Right forelimb (tissue), 1 donor: ENCODE measurements at places on chromosomes 5 and 9.

DNA sequence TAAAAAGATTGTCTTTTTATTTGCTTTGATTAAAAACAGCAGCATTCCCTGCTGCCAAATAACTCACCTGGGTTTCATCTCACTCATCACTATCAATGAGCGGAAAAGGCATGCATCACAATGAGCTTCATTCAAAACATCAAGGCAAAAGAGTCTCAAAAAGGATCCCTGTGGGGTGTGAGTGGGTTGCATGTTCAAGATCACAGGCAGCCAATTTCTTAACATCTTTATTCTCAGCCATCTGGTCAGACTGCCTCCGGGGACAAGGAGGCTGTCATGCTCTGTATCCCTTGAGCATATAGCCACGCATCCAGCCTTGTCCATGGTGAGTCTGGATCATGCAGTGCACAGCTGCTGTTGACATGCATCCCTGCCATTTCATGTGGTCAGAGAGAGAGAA, 117.1 kb downstream of the ICE1 start:
- no peak for DNase-seq

GRCh38 chr5:68802430-68802829, 291.4 kb upstream of the SLC30A5 start:
- DNase-seq, result no peak

GRCh38 chr5:132426525-132427138, 57.1 kb downstream of the SLC22A5 start:
- no peak for DNase-seq

- DNase-seq, result no peak
These were observed 790 bp downstream of the PTAR1 start for GRCh38 chr9:69759021-69759420.

- no peak for DNase-seq
These were observed 73.7 kb downstream of the MPDZ start for GRCh38 chr9:13205824-13206223.
